ENCODE measurements at places on chromosomes 4 and X.

GRCh38 chr4:56626420-56626819 is 54.7 kb downstream of the HOPX start:
- DNase-seq: no peak

- DNase-seq: peak; percentile 76
Measured at GRCh38 chr4:6750286-6751221, 32.0 kb upstream of the KIAA0232 start.

- DNase-seq: no peak
Measured at GRCh38 chrX:805103-805670, 174.6 kb downstream of the SHOX start.

DNA sequence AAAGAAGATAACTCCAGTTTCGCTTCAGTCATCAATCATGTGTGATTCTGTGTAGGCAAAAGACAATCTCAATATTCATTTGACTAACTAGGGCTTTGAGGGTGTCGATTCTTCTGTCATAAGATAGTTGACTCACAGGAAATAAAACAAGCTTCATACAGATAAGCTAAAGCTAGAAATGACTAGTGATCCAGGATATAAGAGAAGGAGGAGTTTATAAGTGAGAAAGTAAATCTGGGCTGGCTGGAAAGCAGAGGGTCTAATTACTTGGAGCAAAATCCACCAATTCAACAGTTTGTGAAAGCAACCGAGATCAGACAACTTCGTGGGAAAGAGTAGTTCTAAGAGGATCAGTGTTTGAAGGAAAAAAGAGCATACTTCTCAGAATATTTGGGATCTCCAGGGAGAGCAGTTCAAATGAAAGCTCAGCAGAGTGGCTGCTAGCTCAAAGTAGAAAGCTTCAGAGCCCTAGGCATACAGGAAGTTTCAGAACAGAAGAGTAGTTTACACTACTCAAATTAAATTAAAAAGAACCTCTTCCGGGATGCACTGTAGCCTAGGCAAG is 429.3 kb downstream of the INPP4B start:
- no peak for DNase-seq

DNA sequence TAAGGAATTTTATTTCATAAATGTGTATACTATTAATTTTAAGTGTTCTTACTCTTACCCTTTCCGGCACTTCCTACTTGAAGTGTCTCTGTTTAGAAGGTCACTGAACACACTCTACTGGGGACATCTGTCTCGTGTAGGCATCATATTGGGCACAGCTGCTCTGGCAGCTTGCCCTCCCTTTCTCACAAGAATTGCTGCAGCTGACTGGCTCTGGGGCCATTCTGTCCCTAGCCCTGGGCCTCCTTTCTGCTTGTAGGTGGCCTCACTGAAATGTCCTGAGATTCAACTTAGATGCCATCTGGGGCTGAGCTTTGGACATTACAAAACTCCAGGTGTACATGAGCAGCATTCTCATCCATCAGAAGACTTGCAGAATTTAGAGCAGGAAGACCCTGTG is 49.6 kb downstream of the SMAD1 start:
- DNase-seq: no peak

DNA sequence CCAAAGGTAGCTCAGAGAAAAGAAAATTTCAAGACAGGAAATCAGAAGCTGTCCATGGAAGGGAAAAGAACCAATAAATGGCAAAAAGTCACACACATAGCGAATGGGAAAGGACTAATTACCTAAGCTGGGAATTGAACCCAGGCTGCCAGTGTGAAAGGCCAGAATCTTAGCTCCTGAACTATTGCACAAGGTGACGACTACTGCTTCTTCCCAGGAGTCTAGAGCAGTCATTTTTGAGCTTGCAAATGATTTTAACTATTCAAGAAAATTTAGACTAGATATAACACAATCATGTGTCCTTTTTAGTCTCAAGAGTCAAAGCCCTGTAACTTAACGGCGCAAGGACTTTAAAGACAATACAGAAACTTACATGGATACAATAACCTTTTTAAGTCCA is 34.1 kb upstream of the ZNF81 start:
- no peak for DNase-seq

- DNase-seq: no peak
Measured at GRCh38 chr4:119299741-119300100, 22.2 kb downstream of the FABP2 start.

GRCh38 chr4:15513545-15513944 is 43.9 kb downstream of the CC2D2A start:
- no peak for DNase-seq

DNA sequence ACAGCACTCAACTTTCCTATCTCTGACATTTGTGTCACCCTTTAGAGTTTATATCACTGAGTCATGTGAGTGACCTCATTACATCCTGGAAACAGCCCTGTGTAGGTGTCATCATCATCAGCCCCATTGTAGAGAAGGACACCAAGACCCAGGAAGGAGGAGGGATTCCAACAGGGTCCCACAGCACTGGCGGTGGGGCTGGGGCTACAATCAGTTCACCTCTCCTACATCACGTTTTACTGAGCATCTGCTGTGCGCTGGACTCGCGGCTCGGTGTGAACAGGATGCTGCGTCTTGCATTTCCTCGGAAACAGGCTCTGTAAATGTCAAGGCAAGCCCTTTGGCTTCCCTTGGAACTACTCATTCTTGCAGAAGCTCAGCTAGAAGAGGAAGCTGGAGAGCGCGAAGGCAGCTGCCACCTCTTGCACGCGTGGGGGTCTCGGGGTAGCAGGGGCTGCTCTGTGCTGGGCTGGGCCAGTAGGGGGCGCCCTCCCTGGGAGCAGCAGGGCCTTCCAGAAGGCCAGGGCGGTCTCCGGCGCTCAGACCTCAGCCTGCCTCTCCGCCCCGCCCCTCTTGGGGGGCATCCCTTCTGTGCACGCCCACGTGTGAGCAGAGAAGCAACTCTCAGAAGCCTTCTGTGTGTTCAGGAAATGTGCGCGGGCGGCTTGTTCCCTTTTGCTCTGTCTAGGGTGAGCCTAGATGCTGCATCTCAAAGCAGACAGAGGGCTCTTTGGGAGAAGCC is 29.0 kb downstream of the REELD1 start:
- DNase-seq: peak; percentile 52

- no peak for DNase-seq
Measured at GRCh38 chr4:124066595-124066994, 645.9 kb downstream of the ANKRD50 start.

DNA sequence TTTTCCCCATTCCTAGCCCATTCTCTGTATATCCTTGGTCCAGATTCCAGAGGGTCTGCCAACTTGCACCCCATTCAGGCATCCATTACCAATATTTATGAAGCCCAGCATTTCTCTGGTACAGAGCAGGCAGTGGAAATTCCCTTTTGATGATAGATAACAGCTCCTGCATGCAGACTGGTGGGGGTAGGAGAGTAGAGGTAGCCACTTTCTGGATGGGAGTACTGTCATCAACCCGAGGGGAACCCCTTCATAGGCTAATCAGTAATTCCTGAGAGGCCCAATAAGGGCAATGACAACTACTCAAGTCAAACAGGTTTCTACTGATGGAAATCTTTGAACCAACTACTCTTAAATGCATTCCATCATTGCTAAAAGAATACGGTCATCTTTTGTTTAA is 63.7 kb downstream of the COL25A1 start:
- no peak for DNase-seq

DNA sequence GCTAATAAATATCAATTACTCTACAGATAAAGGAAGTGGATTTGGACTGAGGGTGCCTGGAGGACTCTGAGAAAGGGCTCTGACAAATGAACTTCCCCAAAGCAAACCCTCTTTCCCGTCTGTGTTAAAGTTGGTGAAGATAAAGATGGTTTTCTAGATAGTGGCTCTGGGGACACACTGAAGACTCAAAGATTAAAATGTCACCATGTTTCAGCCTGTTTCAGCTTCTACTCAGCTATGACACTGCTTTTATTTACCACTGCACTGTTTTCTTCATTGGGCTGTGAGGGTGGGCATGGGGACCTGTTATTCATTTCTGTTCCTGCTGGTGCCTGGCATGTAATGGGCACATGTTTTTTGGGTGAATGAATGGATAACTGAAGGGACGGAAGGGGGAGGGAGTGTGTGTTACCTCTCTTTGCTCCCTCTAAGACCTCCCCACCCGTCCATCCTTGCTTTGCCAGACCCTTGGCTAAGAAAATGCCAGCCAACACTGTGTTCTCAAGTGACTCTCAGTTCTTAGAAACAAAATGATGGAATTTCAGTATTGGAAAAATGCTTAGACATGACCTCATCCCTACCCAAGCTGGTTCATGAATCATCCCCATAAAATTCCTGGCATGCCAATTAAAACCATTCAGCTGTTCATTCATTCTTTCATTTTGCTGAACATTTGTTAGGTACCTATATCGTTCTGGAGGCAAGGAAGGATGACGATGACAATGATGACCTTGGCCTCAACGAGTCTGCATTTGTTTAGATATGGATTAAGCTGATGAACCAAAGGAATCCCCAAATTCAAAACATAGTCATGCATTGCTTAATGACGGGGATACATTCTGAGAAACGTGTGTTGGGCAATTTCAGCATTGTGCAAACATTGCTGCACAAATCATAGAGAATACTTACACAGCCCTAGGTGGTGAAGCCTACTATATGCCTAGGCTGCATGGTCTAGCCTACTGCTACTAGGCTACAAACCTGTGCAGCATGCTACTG is 13.4 kb upstream of the STK32B start:
- DNase-seq: no peak

DNA sequence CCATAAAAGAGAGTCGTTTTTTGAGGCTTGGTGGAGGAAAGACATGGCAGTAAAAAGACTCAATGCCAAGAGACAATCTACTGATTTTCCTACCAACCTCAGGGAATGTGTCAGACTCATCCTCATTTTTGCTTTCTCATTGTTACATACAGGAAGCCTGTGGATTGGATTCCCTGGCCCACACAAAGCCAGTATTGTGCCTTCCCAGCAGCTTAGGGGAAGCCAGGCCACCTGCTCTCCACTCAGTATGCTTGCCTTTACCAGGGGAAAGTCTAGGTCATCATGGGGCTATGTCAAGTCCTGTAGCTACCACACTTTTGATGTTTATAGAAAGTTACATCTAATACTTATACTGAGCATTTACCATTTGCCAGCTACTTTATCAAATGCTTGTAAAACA is 11.0 kb downstream of the BMX start:
- DNase-seq: no peak

DNA sequence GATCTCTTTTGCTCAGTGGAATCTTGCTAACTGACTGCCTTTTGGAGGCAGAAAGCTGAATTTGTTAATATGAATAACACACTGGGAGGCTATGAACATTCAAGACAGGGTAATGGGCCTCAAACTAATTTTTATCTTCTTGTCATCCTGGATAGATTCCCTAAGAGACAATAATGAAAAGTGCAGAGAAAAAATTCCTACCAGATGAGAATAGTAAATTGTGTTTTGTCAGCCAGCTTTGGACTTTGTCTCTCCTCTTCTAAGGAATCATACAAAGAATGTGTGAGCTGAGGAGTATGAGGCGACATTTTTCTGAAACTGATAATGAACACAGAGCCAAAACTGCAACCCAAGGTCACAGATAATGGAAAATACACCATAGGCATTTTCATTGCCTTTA is 649.3 kb downstream of the IQCM start:
- DNase-seq: no peak

DNA sequence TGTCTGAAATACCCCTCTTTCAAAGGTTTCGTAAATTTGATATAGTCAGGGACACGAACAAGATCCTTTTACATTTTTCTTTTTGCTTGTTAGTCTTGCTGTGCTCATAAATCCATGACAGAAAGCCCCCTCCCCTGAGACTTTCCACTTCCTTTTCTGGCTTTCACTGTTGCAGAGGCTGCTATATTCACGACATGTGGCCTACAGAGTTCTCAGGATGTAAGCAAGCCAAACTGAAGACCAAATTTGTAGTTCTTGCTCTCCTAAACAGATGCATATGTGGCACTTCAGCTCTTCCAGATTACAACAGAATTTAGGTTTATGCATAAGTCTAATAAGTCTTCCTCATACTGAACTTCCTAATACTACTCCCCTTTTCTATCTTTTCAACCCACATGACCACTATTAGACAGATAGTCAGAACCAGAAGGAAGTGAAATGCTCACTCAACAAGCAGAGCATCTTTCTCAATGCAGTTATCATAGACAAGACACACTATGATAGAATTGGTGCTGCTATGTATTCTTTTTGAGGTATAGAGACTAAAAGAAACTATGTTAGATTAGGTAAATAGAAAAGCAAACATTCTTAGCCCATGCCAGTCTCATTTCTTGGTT is 15.0 kb downstream of the BTK start:
- DNase-seq: no peak

DNA sequence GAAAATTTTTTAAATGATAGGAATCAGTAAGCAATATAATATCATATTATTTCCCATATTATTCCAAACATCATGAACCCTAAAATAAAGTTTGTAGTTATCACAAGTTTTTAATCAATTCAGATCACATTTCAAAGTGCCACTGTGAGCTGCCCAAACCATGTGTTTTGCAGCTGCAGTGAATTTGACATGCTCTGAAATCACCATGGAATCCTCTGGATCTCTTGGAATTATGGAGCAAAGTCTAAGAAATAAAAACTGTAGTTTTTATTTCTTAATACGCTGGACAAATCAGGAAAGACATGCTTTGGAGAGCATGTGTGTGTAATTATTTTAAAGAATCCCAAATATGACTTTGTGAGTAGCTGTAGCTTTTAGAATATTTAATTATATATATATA is 262.7 kb downstream of the ANKRD50 start:
- DNase-seq: no peak

DNA sequence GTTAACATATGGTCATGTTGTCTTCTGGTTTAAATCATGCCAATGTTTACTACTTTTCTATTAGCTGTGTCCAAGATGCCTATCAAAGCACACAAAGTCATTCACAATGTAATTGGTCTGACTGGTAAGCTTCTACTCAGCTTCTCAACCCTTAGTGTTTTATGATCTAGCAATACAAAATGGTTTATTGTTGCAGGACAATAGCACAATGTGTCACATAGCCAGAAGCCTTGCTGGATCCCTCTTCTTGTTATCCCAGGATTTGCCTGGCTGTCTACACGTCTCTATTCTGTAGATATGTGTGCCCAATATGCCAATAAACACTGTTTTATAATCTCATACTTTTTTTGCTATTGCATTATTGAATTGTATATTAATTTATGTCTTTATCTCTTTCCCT is 1111.0 kb upstream of the AGA start:
- no peak for DNase-seq

DNA sequence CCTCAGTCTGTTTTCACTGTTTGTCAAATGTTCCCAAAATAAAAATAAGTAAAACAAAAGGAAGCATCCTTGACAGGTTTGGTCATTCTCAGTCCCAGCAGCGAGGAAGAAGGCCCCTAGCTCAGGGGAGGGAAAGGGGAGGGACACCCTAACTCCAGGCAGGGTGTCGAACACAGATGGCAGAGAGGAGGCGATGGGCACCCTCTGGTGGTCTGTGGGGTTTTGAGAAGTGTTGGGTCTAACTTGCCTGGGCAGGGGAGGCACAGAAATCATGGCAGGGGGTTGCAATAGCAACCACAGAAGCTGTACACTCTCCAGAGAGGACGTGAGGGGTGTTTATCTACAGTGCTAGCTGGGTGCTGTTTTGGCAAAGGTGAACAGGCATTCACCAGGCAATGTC is 229.8 kb upstream of the SFRP2 start:
- peak; percentile 43 for DNase-seq

- no peak for DNase-seq
Measured at GRCh38 chrX:17072721-17073230, 126.3 kb downstream of the REPS2 start.
